GM13977 (cell line): ENCODE measurements at places on chromosomes 16 and 17.
A peak's percentile ranks its signal among the peaks of the same experiment; 100 is the strongest.

DNA sequence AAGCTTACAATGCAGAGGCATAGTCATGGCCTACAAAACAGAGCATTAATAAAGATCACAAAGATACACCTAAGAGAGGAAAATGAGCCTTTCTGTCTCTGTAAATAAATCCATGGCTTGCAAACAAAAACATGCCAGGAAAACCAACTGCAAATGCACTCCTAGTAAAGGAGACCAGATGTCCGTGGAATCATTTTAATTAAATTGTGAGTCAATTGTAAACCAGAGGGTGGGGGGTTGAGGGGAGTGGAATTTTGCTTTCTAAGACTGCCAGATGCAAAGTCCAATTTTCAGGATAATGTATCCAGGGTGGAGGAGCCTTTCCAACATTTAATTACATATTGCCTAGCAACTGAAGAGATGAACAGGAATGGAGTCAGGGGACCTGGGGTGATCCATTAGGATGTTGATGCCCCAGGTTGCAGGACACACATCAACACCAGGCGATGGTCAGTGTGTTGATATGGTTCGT, 390.3 kb upstream of the CCL2 start:
- DNase-seq = no peak

GRCh38 chr17:72872396-72872795, 220.1 kb downstream of the SLC39A11 start:
- DNase-seq = no peak

GRCh38 chr17:81233316-81233715, 5.5 kb downstream of the TEPSIN start:
- no peak for DNase-seq

- no peak for DNase-seq
Observed at GRCh38 chr16:89958068-89958467, 9.5 kb downstream of the DEF8 start.

DNA sequence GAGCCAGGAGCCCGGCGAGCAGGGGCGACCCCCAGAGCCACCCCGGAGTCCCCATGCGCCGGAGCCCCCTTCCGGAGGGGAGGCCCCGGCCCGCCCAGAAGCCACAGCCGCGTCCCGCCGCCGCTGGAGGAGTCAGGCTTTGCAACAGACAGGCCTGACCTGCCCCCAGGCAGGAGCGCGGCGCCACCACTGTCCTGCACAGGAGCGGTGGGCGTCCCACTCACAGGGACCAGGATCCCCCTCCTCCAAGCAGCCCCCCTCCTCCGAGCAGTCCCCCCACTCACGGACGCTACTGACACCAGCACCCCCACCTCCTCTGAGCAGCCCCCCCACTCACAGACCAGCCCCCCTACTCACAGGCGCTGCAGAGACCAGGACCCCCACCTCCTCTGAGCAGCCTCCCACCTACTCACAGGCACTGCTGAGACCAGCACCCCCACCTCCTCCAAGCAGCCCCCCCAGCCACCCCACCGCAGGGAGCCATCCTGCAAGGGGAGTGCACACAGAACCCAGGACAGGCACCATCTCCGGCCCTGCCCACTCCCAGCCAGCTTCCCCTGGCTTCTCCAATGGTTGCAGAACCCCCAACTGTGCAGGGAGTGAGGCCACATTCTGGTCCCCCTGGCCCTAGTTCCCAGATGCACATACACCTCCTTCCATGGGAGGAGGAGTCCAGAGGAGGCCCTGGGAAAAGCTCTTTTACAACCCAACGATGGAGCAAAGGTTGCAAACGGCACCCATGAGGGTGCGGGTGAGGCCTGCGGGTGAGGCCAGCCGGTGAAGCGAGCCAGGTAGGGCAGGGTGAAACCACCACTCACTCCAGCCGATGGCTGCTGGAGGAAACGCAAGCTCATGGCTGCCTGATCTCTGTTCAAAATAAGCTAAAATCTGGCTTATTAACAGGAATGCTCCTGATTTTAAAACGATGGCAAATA, 69.9 kb downstream of the ABR start:
- DNase-seq = peak; percentile 65

DNA sequence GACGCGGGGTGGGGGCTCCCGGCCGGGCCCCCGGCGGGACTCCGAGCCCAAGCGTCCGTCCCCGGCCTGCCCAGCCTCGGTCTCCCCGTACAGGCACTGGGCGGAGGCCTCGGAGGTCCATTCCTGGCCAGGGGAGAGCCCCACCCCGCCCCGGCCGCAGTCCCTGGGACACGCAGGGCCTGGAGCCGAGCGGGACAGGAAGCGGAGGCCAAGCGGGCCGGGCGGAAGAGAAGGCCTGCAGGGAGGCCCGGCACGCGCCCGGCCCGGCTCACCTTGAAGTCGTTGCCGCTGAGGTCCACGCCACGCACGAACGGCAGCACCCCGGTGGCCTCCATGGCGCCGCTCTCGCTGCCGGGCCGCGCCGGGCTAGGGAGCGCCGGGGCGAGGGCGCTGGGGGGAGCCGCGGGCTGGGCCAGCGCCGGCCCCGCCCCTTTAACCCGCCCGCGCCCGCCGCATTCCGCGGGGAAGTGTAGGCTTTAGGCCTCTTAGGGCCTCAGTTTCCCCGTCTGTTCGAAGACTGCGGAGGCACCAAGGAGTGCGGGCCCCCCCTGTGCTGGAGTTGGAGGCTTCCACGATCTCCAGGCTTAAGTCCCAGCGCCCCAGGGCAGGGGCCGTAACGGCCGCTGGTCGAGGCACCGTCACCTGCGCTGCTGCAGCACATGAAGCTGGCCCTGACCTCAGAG, at the start of gene FLII:
Gene FLII, minus strand, starts transcription at position 383 of the 683 bp plus-strand sequence. Its CDS starts 48 bp downstream, at position 335.
- DNase-seq = peak; percentile 82

DNA sequence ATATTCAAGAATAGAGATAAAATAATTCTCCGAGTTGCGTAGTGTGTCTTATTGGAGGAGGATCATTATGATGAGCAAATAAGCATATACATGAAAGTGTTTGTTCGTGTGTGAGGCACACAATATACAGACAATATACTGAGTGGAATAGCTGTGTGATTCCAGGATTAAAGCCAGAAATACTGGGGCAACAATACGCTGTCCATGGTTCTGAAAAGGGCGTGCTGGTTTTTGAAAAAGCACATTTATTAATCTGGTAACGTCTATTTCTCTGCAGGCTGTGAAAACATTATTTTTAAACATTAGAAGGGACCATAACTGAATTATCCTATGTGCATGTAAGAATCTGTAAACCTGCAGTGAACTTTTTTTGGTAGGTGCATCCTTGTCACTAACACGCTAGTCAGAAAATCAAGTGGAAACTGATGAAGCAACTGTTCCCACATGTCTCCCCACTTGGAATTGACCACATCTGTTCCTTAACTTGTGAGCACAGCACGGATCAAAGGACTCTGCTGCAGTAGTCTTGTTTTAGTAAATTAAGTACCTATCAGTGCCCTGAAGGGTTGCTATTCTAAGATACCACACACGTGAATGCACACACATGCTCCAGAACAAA, 346.0 kb downstream of the GRIN2A start:
- no peak for DNase-seq

- DNase-seq = no peak
Observed at GRCh38 chr17:76597156-76598003, 11.7 kb upstream of the ST6GALNAC2 start.

GRCh38 chr16:939311-939710, 31.5 kb downstream of the LMF1 start:
- no peak for DNase-seq

DNA sequence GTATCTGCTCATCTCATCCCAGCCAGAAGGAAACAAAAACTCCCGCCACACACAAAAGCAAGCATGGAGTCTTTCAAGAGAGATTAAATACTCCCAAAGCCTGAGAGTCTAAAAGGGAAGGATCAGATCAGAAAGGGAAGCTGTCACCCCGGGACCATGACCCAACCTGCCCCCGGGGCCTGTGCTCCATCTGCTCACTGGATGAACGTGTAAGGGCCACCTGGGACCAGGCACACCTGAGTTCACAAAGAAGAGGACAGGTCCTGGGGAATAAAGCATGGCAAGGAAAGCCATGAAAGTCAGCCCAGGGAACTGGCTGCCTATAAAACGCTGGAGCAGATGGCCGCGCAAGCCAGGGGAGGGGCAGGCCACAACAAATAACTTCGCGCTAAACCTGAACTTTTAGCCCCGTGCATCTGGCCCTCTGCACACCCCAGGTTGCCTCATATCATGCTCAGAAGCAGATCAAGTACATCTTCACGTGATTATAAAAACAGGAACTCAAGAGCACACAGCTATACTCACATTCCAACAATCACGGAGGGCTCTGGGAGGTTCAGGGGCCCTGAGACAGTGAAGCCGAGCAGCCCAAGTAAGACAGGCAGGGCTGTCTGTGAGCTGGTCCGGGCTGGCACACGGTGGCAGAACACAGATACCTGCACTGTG, 3.4 kb downstream of the TMEM11 start:
- DNase-seq = no peak

GRCh38 chr17:55959756-55960155, 193.5 kb upstream of the ANKFN1 start:
- no peak for DNase-seq

DNA sequence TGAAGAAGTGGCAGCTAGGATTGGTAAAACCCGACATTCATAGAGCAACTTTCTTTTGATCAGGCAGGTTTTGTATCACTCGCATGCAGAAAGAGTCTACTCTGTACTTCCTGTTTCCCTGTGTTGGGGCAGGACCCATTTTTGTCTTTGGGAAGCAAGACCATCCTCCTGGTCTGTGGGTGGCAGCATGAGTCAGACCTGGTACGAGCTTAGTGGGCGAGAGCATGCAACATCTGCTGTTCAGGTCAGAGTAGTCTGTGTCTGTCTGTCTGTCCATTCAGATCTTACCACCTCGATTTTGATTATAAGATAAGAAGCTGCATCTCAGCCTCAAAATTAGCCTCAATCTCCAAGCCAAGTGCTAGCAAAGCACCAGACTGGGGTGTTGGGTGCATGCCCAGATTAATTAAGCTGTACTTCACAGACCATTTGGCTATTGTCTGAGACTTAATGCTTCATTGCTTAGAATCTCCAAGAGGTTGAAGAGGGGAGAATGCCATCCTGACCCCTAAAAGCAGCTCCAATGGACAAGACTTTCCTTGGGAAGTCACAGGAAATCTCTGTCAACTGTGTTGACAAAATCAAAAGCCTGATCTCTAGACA, 110.9 kb downstream of the XYLT1 start:
- no peak for DNase-seq

DNA sequence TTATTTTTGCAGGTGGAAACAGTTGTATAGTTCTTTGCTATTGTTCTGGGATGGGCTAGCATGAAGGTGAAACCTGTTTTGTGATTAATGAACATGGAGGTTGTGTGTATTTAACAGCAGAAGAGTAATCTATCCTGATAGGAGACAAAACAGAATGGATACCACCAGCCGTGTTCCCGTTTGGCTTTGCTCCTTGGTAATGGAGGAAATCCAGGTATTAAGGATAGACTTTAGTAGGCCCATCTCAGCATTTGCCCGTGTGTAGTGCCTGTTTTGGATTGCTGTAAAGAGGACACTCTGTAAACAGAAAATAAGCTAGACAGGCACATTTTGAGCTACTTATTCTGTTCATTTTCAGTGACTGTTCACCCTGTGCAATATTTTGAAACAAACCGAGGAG, 215.1 kb downstream of the RBFOX1 start:
- DNase-seq = no peak

- peak; percentile 97 for DNase-seq
Observed at GRCh38 chr16:30585400-30586191, at the start of gene ZNF785. ZNF785 (minus strand) TSS chr16:30585697; CDS start chr16:30585611, 86 bp downstream.

GRCh38 chr16:22402191-22402590, 27.8 kb upstream of the CDR2 start:
- DNase-seq = no peak

- no peak for DNase-seq
Observed at GRCh38 chr17:2174468-2175293, 119.8 kb downstream of the HIC1 start.

- no peak for DNase-seq
Observed at GRCh38 chr16:86929057-86929871, 350.9 kb downstream of the FOXL1 start.

DNA sequence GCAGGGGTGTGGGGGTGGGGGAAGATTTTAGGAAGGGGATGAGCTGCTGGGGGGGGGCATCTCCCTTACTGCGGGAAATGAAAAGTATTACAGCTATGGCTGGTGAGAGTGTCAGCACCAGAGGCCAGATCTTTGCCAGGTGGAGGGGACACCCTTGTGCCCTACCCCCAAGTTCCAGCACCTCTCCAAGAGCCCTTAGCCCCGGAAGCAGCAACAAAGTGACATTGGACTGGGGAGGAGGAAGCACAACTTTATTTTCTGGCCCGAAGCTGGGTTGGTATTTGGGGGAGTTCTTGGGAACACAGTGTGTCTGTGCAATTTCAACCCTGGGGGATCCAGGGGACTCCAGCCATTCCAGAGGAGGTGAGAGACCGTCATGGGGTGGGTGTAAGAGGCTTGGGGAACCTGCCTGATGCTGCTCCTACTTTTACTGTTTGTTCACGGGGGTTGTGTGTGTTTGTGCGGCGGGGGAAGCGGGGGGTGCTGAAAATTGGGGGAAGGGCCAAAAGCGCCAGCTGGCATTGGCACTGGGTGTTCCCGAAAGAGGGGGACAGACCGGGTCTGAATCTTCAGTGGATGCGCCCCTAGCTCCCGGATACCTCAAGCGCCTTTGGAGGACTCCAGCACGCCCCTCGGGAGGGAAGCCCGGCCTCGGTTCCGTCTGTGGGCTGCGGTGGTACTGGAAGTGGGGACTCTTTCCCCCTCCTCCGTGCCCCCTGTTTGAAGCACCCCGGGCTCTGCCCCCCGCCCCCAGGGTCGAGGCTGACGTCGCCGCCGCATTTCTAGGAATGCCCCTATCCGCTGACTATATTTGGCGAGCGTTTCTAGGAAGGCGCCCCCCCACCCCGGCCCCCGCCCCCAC, 230.3 kb downstream of the MRTFB start:
- peak; percentile 49 for DNase-seq

GRCh38 chr16:89693289-89693731, 6.8 kb downstream of the CDK10 start:
- DNase-seq = no peak

DNA sequence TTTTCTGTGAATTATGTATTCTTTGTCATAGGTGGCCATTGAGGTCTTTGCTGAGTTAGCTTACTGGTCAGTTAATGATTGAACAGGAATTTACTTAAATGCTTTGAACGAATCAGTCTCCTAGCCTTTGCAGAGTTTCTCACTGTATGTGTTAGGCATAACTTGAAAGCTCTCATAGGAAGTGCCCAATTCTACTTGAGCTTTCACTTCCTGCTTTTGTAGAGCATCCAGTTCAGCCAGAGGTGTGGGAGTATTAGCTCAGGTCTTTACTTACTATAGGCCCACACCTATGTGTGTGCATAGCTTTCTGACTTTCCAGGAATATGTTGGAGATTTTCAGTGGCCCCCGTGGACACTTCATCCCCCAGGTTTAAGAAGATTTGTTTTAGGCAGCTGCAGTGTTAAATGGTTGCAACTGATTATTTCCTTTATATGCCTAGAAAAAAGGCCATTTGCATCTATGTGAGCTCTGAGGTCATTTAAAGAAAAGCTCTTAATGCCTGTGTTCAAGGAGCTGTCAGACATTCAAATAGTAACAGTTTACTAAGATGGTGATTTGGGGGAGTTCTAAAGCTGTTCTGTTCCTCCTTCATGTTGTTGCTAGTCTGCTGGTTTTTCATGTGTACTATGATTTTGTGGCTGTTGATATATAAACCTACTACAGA, 62.3 kb downstream of the PHKB start:
- DNase-seq = peak; percentile 53
